ENCODE measurements at places on chromosomes 13 and 19.

- no peak overlapping the region for H3K27ac ChIP-seq
- H3K4me1 ChIP-seq: peaks cover 15% of the 10 kb centered on the region
- DNase-seq: no peak
- no peak overlapping the region for H3K4me3 ChIP-seq
- peaks cover 21% of the 10 kb centered on the region for H3K36me3 ChIP-seq
These were observed 22.6 kb downstream of the ZSWIM4 start for GRCh38 chr19:13817615-13818371.

- H3K27ac ChIP-seq: no peak overlapping the region
- no peaks in the 10 kb centered on the region for H3K27me3 ChIP-seq
- H3K4me1 ChIP-seq: no peaks in the 10 kb centered on the region
- H3K4me3 ChIP-seq: no peak overlapping the region
These were observed 25.6 kb upstream of the NDFIP2 start for GRCh38 chr13:79455331-79455730.

DNA sequence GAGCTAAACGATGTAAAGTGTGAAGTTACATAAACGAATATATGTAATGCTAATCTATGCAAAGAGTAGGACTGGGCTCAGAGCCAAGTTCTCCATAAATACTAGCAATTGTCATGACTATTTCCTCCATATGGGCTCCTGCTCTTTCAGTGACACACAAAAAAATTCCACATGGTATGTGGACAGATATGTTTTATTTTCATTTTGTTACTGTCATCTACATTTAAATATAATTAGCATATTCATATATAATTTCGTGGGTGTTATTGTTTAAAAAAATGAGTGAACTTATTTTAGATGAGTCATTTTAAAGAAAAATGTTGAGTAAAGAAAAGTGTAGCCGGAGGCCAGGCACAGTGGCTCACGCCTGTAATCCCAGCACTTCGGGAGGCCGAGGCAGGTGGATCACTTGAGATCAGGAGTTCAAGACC is 5.0 kb upstream of the IGSF23 start:
- no peaks in the 10 kb centered on the region for H3K36me3 ChIP-seq
- no peaks in the 10 kb centered on the region for H3K4me1 ChIP-seq
- no peak for DNase-seq
- peaks cover 5% of the 10 kb centered on the region for H3K27me3 ChIP-seq
- no peak overlapping the region for H3K27ac ChIP-seq

DNA sequence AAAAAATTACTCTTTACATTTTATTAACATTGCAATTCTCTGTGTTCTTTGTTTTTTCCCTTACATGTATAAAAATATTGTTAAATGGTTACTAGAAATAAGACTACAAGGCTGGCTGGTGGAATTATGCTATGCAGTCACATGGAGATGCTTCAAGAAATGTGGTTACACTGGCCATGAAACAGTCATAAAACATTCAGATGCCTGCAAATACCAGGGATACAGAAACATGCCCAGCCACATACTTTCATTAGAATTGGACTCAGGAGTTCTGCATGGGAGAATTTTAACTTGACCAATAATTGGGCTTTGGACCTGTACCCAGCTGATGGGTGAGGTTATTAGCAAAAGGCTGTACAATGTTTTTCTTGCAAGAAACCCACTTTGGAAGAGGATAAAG is 1407.7 kb upstream of the SLC10A2 start:
- no peaks in the 10 kb centered on the region for H3K27me3 ChIP-seq
- no peak for DNase-seq
- H3K27ac ChIP-seq: no peak overlapping the region
- no peaks in the 10 kb centered on the region for H3K36me3 ChIP-seq
- no peak overlapping the region for H3K4me3 ChIP-seq
- H3K4me1 ChIP-seq: no peaks in the 10 kb centered on the region

DNA sequence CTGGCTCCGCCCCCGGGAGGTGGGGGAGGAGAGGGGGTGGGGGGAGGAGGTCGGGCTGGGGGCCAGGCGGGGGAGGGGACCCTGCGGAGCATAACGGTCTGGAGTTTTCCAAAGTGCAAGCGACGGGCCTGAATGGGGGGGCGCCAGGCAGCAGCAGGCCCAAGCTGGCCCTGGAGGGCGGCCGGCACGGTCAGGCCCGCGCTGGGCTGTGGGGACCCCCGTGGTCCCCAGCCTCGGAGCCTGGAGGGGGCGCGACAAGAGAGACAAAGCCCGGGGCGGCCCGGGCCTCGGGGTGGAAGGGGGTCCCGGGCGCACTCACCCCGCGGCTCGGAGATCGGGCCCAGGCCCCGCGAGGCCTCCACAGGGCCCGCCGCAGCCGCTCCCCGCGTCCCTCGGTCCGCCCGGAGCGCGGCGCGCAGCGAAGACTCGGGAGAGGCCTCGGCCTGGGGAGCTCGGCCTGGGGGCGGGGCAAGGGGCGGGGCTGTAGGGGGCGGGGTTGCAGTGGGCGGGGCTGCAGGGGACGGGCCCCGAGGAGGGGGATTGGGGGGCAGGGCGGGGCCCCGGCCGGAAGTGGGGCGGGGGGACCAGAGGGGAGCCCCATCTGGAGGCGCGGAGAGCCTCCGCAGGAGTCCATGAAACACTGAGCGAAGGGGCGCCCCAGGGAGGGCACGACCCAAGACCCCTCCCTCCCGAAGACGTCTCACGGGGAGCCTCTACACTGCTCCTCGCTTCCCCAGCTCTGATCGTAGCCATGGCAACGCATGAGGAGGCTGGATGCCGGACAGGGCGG is 47.6 kb downstream of the PTPRS start:
- H3K27ac ChIP-seq: peak overlapping the region; percentile 82
- no peaks in the 10 kb centered on the region for H3K27me3 ChIP-seq
- no peaks in the 10 kb centered on the region for H3K36me3 ChIP-seq
- no peaks in the 10 kb centered on the region for H3K4me1 ChIP-seq

GRCh38 chr19:56097306-56097705 is 23.8 kb downstream of the ZNF787 start:
- no peak overlapping the region for H3K27ac ChIP-seq
- H3K4me1 ChIP-seq: peaks cover 3% of the 10 kb centered on the region
- peaks cover 66% of the 10 kb centered on the region for H3K36me3 ChIP-seq
- H3K4me3 ChIP-seq: no peak overlapping the region
- DNase-seq: no peak

DNA sequence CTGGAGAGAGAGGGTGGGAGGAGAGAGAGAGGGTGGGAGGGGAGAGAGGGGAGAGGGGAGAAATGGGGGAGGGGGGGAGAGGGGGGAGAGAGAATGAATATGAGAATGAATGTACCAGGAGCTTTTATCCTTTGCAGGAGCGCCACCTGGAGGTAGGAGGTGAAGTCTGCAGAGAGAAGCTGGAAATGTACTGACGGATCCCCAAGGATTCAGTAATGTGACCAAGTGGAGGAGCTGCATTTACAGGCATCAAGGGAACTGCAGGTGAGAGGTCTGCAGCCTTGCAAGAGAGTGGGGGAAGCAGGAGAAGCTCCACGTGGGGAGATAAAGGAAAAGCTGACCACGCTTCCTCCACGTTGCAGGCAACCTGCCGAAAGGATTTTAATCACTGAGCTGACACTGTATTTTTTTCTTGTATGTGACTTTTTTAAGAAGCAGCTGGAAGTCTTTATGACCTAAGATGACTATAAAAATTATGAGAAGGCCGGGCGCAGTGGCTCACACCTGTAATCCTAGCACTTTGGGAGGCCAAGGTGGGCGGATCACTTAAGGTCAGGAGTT is 33.7 kb downstream of the VSTM1 start:
- H3K4me1 ChIP-seq: no peaks in the 10 kb centered on the region
- H3K27me3 ChIP-seq: peaks cover 20% of the 10 kb centered on the region
- no peaks in the 10 kb centered on the region for H3K36me3 ChIP-seq
- no peak overlapping the region for H3K27ac ChIP-seq

DNA sequence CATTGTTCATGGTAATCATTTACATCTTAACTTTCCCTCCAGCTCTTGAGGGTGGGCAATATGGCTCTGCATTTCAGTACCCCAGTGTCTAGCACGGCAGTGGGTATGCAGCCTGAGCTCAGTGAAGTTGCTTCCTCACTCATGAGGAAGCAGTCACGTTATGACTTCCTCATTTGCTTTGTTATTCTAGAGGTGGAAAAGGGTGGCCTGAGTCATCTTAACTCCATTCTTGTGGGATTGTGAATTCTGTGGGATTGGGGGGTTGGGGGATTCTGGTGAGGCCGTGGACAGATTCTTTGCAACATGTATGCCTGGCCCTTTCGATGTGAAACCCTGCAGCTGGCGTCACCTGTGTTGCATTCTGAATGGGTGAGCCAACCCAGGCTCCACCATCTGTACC is 406.7 kb upstream of the ZNF507 start:
- H3K4me1 ChIP-seq: no peaks in the 10 kb centered on the region
- no peak for DNase-seq
- no peaks in the 10 kb centered on the region for H3K27me3 ChIP-seq
- H3K36me3 ChIP-seq: no peaks in the 10 kb centered on the region
